CD8-positive, alpha-beta T cell (primary cell): ENCODE measurements at places on chromosomes 2 and 18.

DNA sequence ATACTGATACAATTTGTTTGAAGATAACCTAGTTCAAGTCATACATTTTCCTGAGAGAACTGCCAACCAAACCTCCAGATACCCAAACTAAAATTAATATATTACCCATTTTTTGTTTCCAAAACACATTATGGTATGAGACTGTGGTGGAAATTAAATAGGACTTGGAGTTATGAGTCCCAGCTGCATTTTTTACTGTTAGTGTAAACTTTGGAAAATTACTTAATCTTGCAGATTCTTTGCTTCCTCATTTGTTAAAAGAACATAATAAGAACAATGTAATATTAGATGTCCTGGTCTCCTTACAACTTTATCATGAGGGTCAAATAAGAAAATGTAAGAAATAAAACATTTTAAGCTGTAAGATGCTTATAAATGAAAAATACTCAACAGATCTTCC, 98.2 kb upstream of the TRIB2 start:
- DNase-seq, result no peak

GRCh38 chr18:58180738-58181353, 136.8 kb downstream of the NEDD4L start:
- DNase-seq, result peak; percentile 62

DNA sequence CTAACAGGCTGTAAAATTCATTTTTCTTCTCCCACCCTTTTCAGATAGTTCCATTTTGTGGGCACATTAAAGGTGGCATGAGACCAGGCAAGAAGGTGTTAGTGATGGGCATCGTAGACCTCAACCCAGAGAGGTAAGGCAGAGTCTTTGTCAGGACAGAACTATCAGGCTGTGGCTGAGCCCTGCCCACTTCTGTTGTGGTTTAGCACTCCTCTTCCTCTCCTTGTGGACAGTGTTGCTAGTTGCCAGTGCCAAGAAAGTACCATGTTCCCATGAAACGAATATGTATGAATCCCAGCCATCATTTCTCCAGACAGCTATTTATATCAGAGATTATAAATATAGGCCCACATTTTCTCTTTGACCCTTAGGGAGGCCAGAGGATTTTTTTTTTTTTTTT, 1.6 kb downstream of the LGALSL start:
- no peak for DNase-seq

- DNase-seq, result no peak
Measured at GRCh38 chr2:26873286-26873983, 25.5 kb downstream of the DPYSL5 start.

GRCh38 chr18:58087928-58088690, 44.1 kb downstream of the NEDD4L start:
- DNase-seq, result no peak

DNA sequence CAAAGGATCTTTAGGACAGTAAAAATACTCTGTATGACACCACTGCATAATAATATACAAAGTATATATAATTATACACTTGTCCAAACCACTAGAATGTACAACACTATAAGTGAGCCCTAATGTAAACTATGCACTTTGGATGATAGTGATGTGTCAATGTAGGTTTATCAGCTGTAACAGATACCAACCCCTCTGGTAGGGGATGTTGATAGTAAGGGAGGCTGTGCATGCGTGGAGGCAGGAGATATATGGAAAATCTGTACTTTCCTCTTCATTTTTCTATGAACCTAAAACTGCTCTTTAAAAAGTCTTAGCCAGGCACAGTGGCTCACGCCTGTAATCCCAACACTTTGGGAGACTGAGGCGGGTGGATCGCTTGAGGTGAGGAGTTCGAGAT, 37.5 kb upstream of the SP3 start:
- no peak for DNase-seq

DNA sequence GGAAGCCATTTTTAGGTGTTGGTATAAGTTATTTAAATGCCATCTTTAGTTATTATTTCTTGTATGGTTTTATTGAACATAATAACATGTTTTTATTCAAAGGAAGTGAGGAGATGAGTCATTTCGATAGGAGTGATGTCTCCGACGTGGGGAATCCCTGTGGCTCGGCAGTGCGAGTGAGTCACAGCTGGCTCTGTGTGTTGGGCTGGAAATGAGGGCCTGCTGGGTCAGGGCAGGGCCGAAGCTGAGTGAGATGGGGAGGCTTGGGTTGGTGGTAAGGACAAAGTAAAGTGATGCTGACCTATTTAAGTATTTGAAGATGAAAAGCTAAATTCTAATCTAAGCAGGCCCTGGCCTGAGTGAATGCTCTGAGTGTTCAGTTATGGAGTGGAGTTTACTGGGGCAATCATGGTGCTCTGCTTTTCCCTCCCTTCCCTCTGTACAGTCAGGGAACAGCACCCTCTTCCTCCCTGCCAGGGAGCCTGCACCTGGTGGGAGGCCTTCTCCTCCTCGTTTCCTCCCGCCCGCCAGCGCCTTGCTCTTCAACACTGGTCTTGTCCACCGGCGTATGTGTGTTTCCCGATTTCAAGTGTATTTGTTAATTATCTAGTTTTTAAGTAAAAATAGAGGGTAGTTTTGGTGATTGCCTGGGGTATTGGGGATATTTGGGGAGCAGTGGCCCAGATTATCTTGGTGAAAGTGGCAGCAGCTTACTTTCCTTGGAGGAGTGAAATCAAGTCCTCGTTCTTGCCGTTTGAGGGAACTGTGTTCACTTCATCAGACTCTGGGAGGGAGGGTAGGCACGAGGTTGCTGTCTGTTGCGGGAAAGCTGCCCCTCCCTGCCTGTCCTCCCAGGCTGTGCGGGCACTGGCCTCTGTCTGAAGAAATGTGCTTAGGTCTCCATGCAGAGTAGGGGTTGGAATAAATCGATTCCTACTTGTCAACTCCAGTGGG, 157.0 kb downstream of the LDLRAD4 start:
- peak; percentile 78 for DNase-seq

DNA sequence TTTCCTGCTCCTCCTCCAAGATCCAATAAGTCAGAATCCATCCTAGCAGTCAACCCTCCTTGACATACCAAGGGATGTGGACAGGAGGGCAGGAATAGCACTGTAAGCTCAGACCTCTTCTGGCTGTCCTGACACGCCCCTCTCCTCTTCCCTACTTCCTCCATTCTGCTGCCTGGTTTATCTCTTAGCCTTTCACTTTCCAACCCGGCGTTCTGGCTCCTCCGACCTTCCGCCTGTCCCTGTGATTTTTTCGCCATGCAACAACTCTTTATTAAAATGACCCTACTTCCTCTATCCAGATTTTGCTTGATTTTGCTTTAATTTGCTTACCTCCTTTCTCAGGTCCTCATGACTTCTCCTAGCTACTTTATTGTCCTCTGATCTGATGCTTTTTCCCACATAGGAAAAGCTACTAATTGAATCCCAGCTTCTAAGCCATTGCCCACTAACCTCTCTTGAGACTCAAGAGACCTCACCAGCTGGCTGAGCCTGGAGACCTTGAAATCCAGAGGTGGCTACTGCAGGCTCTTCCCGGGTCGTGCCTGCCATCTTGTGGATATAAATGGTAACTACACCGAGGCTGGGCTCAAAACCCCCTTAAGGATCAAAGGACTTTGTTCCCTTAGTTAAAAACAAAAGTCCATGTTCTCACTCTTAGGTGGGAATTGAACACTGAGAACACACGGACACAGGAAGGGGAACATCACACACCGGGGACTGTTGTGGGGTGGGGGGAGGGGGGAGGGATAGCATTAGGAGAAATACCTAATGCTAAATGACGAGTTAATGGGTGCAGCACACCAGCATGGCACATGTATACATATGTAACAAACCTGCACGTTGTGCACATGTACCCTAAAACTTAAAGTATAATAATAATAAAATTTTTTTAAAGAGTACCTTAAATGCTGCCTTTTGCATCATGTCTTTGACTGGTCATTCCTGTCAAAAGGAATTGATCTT, 139.4 kb downstream of the AKAIN1 start:
- peak; percentile 27 for DNase-seq

DNA sequence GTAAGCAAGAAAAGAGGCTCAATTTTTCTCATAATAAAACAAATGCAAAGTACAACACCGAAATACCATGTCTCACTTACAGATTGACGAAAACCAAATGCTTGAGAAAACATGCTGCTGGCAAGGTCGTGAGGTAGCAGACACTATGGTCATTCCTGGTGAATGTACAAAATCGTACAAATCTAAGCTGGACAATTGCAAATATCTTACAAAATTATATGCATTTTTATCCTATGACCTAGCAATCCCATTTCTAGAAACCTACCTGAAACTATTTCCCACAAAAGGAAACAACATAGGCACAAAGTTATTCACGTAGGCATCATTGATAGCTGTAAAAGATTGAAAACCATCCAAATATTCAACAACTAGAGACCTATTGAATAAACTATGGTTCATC, 54.0 kb downstream of the SCG2 start:
- no peak for DNase-seq

- DNase-seq, result no peak
Measured at GRCh38 chr18:59357928-59358327, 1.1 kb downstream of the LMAN1 start.

GRCh38 chr2:96553176-96553956, 16.8 kb downstream of the ARID5A start:
- no peak for DNase-seq

DNA sequence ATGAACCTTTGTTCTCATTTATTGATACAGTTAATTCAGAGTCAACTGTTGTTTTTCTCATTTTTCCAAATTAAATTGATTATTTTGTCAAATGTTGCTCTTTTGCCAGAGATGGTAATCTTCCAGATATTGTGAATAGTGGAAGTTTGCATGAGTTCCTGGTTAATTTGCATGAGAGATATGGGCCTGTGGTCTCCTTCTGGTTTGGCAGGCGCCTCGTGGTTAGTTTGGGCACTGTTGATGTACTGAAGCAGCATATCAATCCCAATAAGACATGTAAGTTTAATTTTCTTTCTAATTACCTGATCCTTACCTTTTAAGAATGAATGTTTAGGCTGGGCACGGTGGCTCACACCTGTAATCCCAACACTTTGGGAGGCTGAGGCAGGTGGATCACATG, 7.8 kb downstream of the CYP20A1 start:
- DNase-seq, result no peak

- no peak for DNase-seq
Measured at GRCh38 chr2:55155206-55155605, 76.9 kb downstream of the CLHC1 start.

- no peak for DNase-seq
Measured at GRCh38 chr2:222424729-222425671, 657 bp downstream of the SGPP2 start.

DNA sequence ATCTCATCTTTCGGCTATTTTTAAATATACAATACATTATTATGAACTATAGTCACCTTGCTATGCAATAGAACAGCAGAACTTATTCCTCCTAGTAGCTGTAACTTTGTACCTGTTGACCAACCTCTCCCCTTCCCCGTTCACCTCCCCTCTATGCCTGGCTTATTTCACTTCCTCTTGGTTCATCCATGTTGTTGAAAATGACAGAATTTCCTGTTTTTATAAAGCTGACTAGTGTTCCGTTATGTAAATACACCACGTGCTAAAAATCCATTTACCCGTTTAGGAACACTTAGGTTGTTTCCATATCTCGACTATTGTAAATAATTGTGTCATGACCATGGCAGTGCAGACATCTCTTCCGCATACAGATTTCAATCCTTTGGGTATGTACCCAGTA, 10.3 kb downstream of the ALPI start:
- DNase-seq, result no peak

- no peak for DNase-seq
Measured at GRCh38 chr2:1874950-1875349, 130.6 kb upstream of the PXDN start.

GRCh38 chr18:35215026-35215425, 25.8 kb upstream of the ZNF397 start:
- no peak for DNase-seq

- no peak for DNase-seq
Measured at GRCh38 chr2:232236200-232236599, 142.4 kb upstream of the ALPP start.

DNA sequence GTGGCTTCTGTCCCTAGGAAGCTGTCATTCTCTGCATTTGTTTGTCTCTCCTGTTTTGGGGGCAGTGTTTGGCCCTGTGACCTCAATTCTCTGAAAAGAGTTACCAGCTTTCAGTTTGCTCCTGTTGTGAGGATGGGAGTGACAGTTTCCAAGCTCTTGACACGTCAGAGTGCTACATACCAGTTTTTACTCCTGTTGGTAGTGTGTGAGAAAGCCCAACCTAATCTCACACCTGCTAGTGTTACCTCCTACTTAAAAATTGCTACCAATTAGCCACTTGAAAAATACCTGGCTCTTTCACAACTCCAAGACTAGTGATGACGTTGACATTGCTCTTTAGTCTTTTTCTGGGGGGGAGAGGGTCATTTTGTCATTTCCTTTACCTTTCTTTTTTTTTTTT, 14.1 kb downstream of the SKA1 start:
- DNase-seq, result no peak

- no peak for DNase-seq
Measured at GRCh38 chr2:234269769-234270204, 219.3 kb downstream of the SPP2 start.

- DNase-seq, result no peak
Measured at GRCh38 chr18:62206593-62206992, 19.5 kb downstream of the RELCH start.

- peak; percentile 29 for DNase-seq
Measured at GRCh38 chr18:3061581-3062312, 48.8 kb upstream of the LPIN2 start.

GRCh38 chr18:3454365-3455089, 4.6 kb downstream of the TGIF1 start:
- no peak for DNase-seq

DNA sequence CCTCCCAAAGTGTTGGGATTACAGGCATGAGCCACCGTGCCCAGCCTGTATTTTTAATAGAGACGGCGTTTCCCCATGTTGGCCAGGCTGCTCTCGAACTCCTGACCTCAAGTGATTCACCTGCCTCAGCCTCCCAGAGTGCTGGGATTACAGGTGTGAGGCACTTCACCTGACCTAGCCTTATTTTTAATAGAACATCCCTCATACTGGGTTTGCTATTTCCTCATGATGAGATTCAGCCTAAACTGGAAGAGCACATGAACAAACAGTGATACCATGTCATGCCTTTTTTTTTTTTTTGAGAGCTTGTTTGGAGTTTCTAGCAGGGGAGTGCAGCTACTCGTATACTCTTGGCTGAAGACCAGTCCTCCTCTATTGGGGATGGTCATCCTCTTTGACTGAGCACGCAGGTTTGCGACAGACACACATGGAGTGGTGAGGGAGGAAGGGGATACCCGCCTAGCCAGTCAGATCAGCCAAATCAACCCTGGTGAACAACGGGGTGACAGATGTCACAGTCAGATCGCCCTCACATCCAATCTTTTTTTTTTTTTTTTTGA, 67.6 kb downstream of the USP37 start:
- DNase-seq, result no peak

- DNase-seq, result peak; percentile 56
Measured at GRCh38 chr2:191202881-191203397, 42.3 kb upstream of the MYO1B start.

DNA sequence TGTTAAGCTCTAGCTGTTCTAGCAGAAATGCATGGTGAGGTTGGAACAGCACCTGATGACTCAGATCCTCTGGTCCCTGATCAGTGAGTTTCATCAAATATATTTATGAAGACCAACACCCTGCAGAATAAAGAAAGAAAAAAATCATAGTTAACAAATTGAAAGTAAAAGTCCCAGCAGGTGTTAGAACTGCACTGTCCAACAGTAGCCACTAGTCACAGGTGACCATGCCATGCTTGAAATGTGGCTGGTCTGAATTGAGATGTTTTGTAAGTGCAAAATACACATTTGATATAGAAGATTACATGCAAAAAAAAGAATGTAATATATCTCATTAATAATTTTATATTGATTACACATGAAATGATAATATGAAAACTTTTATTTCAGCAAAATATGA, 1010.7 kb upstream of the ZEB2 start:
- no peak for DNase-seq

- no peak for DNase-seq
Measured at GRCh38 chr2:232873909-232874641, 4.0 kb downstream of the SNORC start.
